M059J (cell line): ENCODE measurements at places on chromosomes 4 and X.

DNA sequence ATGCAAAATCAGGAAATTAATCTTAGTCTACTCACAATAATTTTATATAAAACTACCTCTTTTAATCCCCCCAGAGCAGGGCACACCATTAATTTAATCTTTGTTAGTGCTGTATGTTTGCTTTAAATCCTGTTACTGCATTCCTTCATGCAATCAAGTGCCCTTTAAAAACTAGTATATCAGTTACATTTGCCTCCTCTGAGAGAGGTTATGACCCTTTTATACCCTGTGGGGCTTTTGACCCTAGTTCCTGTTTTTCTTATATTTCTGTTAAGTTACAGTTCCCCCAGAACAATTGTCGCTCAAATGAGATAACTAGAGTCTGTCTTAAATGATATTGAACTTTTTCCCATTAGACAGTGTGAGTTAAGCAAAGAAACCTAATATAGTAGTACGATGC, 46.2 kb downstream of the GPC4 start:
- no peak for DNase-seq

GRCh38 chrX:617891-618290, 12.7 kb upstream of the SHOX start:
- no peak for DNase-seq

GRCh38 chr4:2070421-2071251, 11.5 kb downstream of the NAT8L start:
- no peak for DNase-seq

DNA sequence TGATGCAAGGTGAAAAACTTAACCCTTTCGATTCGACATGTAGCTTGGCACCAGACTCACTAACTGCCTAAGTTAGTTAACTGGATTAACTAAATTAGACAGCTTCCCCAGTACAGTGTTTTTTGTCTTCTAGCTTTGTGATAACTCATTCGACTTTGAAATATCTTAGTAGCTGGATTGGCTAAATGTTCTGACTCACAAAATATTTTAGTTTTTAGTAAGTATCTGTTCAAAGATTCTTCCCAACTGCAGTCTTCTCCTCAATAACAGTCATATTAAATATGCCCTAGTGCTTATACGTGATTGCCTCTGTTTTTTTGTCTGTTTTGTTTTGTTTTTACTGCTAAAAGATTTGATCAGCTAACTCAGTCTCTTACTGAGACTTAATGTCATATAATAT, 102.9 kb downstream of the KCNIP4 start:
- peak; percentile 7 for DNase-seq

GRCh38 chrX:132031867-132032266, 8.8 kb downstream of the STK26 start:
- DNase-seq, result peak; percentile 14

DNA sequence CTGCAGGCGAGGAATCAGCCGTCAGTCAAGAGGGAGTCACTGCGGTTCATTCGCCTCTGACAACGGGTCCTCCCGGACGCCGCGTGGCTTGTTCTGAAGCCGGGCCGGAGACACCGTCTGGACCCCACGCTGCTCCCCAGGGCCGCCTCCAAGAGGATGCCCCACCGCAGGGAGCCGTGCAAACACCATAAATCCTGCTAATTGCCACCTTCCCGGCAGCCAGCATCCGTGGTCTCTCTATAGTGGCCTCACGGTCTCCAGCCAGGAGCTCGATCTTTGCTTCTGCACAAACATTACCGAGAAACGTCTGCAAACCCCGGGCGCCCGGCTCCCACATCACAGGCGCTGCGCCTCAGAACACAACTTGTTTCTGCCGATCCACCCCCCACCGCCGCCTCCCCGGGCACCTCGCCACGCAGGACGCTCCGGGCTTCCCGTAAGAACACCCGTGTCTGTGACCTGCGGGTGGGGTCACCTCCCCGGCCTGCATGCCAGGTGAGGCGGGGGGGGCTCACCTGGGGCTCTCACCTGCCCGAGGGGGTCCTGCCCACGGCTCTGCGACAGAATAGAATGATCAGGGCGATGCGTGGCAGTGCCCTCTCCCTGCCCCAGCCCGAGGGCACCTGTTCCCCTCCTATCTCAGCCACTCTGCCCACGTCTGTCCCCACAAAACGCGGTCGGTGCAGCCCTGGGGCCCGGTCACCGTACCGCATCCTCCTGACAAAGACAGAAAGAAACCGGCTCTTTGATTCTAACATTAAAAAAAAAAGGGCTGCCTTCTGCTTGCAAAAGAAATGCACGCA, 32.4 kb upstream of the PPP2R3B start:
- no peak for DNase-seq

GRCh38 chr4:29805916-29806480, 914.2 kb upstream of the PCDH7 start:
- no peak for DNase-seq

- DNase-seq, result peak; percentile 63
Observed at GRCh38 chrX:150683536-150684146, 9.6 kb upstream of the MTMR1 start.

DNA sequence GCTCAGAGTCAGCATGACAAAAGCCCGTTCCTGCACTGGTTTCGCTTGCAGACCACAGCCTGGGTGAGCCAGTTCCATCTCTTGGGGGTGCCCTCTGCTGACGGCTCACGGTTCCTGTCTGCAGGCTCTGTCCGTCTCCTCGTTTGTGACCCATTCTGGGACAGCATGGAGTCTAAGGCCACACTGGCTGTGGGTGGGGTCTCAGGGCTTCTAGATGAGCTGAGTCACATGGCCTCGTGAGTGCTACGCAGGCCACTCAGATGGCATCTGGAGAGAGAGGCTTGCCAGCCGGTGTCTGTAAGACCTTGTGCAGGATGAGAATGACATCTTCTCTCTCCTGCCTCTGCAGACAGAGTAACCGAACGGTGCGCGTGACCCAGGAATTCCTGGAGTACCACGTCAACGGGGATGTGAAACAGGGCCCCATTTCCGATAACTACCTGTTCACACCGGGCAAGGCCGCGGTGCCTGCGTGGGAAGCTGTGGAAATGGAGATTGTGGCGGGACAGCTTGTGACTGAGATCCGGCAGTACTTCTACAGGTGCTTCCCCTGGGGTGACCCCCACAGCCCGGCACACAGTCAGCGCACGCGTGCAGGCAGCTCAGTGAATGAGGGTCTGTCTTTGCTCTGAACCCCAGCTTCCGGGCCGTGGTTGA, 31.6 kb upstream of the MRFAP1 start:
- no peak for DNase-seq

DNA sequence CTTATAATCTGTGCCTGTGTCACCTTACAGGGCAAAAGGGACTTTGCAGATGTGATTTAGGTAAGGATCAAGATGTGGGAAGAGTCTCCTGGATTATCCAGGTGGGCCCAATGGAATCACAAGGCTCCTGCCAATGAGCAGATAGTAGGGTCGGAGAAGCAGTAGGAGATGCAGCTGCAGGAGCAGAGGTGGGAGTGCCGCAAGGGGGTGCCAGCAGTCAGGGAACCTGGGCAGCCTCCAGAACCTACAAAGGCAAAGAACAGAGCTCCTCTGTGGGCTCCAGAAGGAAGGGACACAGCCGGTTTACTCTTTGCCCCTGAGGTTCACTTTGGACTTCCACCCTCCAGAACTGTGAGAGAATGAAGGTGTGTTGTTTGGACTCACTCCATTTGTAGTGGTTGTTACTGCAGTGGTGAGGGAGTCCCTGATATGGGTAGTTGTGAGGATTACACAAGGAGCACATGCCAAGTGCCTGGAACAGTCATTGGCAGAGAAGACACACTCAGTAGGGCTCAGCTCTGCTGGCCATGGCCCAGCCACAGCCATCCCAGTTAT, 318.5 kb downstream of the EVC2 start:
- no peak for DNase-seq

DNA sequence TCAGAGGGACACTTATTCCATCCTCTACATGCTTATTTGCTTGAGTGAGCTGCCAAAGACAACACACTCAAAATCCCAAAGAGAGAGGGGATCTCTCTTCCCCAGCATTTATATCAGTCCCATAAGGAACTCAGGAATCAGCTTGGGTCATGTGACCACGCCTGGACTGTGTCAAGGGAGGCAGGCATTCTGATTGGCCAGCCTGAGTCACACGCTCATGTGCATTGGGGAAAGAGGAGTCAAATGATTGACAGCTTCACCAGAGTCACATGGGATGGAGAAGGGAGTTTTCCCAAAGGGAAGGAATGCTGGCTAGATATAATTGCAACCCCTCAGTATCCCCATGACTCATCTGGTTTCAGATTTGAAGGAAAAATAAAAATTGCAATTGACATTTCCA, 49.0 kb downstream of the RWDD4 start:
- peak; percentile 29 for DNase-seq

DNA sequence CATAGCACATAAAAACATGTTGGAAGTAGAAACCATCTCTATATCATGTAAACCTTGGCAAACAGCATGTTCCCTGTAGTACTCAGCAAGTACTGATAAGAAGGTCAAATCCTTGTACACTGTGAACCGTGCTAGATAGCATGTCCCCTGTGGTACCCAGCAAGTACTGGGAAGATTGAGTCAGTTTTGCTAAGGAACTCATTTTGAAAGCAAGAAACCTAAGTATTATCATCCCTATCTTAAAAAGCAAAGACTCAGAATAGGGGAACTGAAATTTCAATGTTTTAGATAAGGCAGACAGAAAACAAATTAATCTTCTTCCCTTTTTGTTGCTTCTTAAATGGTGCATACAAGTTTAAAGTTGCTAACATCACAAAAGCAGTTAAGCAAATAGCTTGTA, 180.2 kb downstream of the RBM46 start:
- no peak for DNase-seq

DNA sequence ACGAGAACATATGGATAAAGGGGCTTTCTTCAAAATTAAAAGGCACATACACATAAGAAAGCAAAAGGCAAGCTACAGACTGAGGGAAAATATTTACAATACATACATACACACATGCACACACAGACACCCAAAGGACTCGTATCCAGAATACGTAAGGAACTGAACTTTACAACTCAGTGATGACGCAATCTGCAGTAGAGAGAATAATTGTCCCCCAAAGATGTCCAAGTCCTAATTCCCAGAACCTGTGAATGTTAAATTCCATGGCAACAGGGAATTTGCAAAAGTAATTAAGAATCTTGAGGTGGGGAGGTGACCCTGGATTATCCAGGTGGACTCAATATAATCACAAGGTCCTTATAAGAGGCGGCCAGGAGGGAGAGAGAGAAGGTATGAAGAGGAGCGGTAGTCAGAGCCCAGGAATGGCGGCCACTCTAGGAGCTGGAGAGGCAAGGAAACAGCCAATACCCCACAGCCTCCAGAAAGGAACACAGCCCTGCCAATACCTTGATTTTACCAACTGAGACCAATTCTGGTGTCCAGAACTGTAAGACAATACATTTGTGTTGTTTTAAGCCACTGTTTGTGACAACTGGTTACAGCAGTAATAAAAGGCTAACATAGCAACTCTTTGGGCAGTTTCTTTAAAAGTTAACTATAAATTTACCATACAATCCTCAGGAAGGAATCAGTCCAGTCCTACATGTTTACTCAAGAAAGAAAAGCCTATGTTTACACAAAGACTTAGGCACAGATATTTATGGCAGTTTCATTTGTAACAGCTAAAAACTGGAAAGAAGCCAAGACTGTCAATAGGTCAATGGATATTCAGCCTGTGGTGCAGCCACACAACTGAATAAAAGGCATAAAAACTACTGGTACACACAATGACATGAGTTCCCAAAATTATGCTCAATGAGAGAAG, 27.3 kb upstream of the STS start:
- DNase-seq, result peak; percentile 71

- peak; percentile 84 for DNase-seq
Observed at GRCh38 chr4:138650929-138651448, 364.6 kb upstream of the NOCT start.

GRCh38 chr4:153948041-153948440, 159.2 kb upstream of the SFRP2 start:
- no peak for DNase-seq

DNA sequence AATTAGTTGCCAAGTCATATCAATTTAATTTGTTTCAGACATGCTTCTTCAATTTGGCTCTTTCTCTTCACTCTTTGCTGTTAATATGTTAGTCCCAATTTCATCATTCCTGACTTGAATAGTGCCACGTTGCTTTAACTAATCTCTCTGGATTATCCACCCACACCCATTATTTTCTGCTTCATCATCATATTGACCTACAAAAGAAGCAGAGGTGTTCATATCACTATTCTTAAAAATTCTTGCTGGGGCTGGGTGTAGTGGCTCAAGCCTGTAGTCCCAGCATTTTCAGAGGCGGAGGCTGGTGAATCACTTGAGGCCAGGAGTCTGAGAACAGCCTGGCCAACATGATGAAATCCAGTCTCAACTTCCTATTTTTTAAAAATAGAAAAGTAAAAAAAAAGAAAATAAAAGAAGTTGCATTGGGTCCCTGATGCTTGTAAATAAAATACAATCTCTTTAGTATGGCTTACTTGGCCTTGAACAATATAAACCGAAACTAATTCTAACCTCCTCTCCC, 65.7 kb upstream of the KCNIP4 start:
- no peak for DNase-seq

- DNase-seq, result peak; percentile 90
Observed at GRCh38 chr4:38872620-38873019, 5.0 kb downstream of the FAM114A1 start.

GRCh38 chr4:172785613-172786012, 383.0 kb upstream of the GALNT7 start:
- no peak for DNase-seq

- no peak for DNase-seq
Observed at GRCh38 chr4:128582427-128582870, 227.1 kb upstream of the JADE1 start.

DNA sequence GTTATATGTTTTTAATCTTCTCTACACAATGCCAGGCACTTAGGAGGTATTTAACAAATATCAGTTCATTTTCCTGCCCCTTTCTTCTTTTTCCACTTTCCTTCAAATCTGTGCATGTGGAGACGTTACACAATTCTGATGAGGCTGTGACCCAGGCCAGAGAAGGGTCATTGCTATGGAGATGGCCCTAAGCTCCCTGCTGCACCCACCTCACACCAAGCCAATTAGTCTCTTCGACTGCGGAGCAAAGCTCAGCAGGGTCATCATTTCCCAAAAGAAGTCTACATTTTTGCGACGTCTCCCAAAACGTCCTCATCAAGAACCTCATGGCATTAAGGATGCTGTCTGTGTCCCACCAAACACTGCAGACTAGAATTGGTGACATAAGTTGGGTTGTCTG, 28.9 kb upstream of the VEGFD start:
- no peak for DNase-seq

DNA sequence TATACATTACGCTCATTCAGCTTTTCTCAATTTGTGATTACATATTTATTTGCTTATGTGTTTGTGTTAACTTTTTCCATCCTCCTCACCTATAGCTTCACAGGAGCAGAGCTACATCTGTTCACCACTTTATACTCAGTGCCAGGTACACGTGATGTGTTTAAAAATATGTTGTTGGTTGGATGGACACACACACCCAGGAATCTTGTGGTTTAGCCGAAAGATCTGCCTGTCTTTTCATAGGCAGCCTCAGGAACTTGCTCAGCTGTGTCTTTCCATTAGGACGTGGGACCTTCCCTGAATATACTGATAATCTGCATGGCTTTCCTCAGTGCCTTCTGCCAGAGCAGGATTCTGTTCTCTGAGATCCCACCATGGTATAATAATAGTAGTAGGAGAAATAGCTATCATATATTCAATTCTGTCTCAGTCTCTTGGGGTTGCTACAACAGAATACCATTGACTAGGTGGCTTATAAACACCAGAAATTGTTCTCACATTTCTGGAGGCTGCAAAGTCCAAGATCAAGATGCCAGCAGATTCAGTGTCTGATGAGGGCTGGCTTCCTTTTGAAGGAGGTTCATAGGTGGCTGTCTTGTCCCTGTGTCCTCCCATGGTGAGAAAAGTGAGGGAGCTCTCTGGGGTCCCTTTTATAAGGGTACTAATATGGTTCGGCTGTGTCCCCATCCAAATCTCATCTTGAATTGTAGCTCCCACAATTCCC, 50.0 kb upstream of the SOD3 start:
- DNase-seq, result peak; percentile 46

GRCh38 chr4:115923152-115923551, 809.7 kb upstream of the NDST4 start:
- no peak for DNase-seq
